Mucosa of descending colon (tissue), 3 donors: ENCODE measurements at places on chromosomes 7 and 10. TPM values are rescaled to one million over a fixed set of nuclear protein-coding genes. Genes with fewer than 3 reads are reported as not detected.

Gene MET
- 31.0 TPM for total RNA-seq

GRCh38 chr10:10353326-10353868 lies 664.3 kb upstream of the CELF2 start:
- DNase-seq = no peak

DNA sequence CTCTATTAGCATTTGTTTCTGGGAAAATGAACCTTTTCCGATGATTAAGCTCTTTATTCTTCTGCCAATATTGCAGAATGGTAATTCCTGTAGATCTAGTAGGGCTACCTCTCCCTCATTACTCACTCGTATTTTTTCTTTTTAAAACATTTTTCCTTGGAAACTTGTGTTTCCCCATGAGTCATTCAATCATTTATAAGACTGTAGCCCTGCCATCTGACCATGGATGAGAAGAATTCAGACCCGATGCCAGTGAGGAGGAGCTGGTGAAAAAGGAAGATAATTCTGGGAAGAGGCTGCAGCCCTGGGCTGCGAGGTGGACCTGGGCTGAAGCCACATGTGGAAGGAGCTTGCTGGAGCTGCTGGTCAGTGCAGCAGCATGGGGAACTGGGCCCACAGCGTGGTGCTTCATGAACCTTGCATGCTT lies 242.8 kb downstream of the KLF6 start:
- no peak for DNase-seq

Gene CFAP46
- 1.0 TPM for total RNA-seq

DNA sequence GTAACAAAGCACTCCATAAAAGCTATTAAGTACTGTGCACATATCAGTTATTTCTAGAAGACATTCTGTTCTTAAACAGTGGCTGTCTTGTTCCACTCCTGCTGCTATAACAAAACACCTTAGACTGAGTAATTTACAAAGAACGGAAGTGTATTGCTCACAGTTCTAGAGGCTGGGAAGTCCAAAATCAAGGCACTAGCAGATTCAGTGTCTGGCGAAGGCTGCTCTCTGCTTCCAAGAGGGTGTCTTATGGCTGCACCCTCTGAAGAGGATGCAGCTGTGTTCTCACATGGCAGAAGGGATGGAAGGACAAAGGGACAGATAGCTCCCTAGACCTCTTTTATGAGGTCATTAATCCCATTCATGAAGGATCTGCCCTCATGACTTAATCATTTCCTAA lies 424.2 kb upstream of the ZMIZ1 start:
- no peak for DNase-seq

Gene ITGA8
- total RNA-seq = 2.5 TPM

Gene NPFFR1
- total RNA-seq = 0.06 TPM

Gene ODAD2
- total RNA-seq = 0.46 TPM

Gene NEUROD6
- not detected for total RNA-seq

GRCh38 chr7:156470399-156471320 lies 169.9 kb upstream of the RNF32 start:
- no peak for DNase-seq

DNA sequence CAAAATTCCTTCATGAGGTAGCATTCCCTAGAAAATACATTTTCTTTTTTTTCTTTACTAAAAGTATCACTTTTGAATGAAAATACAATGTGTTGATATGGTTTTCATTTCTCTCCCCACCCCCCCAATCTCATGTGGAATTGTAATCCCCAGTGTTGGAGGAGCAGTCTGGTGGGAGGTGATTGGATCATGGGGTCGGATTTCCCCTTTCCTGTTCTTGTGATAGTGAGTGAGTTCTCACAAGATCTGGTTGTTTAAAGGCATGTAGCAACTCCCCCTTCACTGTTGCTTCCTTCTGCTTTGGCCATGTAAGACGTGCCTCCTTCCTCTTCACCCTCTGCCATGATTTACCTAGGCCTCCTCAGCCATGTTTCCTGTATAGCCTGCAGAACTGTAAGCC lies 790.3 kb upstream of the KCND2 start:
- DNase-seq = no peak

- DNase-seq = no peak
Observed at GRCh38 chr10:93384006-93384405, 98.1 kb downstream of the MYOF start.

DNA sequence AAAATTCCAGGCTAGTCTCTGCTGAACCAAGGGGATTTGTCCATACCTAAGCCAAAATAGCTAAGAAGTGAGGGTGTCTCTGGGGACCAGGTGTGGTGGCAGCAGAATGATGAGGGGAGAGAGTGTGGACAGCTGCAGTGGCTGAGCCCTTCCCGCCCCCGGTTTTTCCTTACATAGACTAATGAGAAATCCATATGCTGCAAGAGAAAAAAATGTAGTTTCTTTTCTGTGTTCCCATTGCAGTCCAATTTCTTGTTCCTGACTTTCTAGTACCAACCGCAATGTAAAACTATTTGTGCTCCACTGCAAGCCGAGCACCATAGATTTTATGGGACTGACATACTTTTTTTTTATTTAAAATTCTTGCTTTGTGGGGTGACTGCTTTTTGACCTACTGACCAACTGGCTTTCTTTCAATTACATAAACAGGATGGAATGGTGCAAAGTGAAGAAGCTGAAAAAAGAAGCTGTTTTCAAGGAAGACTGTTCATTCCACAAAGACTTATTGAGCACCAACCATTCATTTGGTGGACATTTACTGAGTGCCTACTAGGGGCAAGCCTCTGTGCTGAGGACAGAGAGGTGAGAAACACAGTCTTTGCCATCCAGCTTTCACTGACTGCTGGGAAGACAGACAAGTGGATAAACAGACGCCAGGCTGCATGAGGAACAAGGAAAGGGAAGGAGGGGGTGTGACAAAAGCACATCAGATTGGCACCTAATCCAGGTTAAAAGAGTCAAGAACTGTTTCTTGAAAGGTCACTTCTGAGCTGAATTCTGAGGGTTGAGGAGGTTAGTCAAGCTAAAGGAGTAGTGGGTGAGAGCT lies 9.8 kb downstream of the CEP41 start:
- DNase-seq = no peak

Gene AKR1C4
- not detected for total RNA-seq

Gene PNLIP
- not detected for total RNA-seq

- no peak for DNase-seq
Observed at GRCh38 chr10:31374146-31374696, 55.2 kb downstream of the ZEB1 start.

DNA sequence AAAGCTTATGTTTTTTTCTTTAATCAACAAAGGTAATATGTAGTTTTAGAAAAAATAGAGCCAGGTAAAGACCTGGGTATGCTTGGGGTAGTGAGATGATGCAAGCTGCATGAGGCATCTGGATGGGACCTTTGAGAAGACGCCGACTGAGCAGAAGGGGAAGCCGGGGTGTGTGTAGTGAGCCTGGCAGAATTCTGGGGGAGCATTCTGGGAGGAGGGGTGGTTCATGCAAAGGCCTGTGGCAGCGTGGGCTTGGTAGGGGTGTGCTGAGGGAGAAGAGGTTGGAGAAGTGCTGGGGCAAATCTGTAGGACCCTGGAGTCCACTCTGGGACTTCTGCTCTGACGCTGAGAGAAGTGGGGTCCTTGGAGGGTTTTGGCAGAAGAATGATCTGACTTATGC lies 33.9 kb upstream of the SHH start:
- DNase-seq = no peak

DNA sequence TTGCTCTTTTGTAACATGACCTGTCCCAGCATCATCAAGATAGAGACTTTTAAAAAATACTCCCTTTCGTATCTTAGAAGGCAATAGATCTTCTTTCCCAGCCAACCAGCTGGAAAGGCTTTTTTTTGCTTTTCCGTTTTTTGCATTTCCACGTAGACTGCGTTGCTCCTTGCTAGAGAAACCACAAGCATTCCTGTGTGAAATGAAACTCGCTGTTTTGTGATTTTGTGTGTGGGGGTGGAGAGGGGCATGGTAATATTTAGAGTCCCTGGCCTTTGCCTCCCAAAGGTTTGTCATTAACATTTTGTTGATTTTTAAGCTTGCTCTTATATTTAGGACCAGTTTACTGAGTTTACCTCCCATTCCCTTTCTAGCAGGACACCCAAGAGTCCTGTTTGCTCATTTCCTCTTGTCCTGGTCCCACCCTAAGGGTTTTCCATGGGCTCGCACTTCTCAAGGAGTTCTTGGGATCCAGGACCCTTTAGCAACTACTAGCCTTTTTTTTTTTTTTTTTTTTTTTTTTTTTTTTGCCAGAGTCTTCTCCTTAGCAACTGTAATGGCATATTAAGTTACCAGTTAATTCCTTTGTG lies 243.6 kb downstream of the BICC1 start:
- DNase-seq = no peak

Gene GPR22
- total RNA-seq = not detected

Gene PRPS1L1
- not detected for total RNA-seq

DNA sequence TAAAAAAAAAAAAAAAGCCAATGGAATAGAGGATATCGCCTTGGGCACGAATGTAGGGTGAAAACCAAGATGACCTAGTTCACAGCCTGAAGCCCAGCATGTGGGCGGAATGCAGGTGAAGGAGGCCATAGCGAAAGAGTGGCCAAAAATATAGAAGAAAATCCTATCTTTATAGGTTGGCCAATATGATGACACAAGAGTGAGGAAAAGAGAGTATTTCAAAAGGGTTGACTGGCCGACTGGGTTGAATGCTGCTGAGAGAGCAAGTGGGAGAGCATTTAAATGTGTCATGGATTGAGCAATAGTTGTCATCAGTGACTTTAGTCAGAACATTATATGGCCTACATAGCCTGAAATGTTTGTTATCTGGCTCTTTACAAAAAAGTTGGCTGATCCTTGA lies 17.2 kb upstream of the GLI3 start:
- DNase-seq = no peak

Gene LBX1
- not detected for total RNA-seq

DNA sequence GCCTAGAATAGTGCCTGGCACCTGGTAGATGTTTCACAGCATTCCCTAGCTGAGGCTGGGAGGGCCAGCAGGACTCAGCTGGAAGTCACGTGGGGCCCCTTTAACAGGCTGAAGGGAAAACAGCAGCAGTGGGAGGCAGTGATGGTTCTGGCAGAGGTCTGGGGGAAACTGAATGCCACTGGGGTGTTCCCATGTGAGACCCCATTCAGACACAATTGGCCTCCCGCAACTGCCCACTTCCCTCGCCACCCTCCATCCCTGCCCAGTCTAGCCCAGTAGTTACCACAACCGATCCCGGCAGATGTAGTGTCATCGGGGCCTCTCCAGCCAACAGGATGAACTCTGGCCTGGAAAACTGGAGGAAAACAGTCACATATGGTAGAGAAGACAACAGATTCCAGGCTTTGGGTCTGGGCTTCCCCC lies 38.3 kb downstream of the FRMPD2 start:
- no peak for DNase-seq

Gene ADRA2A
- total RNA-seq = 12.8 TPM

DNA sequence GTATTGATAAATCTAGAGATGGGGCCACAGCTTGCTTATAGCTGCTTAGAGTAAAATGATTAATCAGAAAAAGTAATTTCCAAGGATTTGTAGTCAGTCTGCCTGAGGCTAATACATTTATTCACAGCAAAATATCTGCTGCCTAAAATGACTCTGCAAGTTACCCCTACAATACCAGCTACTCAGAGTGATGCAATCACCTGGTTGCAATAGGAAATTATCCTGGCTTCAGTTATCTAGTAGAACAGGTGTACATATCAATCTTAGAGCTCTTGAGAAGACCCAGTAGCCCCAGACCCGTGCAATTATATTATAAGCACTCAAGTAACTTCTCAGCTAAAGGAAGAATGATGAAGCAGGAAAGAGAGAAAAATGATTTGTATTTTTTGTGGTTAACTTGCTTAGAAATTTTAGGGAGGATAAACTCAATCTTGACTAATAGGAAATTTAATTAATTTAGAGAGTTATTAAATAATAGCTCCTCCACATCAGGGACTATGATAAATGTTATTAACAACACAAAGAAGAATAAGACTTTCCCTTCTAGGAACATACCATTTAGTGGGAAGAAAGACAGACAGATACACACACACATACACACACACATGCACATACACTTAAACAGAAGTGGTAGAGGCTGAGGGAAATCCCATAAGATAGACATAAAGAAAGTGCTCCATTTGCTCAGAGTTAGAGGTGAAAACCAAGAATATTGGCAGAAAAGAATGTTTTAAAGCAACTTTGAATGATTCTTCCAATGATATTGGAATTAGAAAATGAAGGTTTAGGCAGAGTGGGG lies 140.4 kb upstream of the PRSS1 start:
- no peak for DNase-seq

Gene PLAC9
- 15.1 TPM for total RNA-seq

DNA sequence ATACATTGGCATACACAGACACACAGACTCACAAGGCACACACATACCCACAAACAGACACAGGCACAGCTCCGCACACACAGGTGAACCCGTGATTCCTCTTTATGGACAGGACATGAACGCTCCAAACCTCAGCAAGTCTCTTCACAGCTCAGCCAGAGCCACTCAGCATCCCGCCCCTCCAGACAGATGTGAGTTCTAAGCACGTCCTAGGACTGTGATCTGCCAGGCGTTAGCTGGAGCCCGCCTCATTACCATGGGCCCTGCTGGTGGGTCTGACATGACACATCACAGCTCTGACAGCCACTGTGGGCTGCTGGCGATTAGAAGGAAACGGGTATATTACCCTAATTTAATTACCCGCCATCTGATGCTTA lies 176.7 kb upstream of the PPP2R2D start:
- DNase-seq = no peak

DNA sequence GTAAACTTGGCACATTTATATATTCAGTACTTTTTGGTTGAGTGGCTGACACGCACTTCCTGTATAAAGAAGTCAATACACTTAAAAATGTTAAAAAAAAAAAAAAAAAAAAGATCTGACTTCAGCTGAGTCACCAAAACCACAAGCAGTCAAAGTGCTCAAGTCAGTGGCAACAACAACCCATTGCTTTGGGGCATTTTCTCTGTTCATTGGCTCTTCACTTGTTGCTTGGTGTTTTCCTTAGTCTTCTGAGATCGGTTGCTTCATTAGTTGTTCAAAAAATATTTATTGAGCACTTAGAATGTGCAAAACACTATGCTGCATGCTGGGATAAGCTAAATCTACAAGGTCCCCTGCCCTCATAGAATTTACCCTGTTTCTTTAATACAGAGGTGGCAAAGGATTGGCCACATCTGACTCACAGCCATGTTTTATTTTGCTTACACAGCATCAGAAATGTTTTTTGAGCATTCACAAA lies 63.7 kb downstream of the ZNRF2 start:
- DNase-seq = peak; percentile 32

- no peak for DNase-seq
Observed at GRCh38 chr7:15130666-15131541, 228.4 kb upstream of the DGKB start.

- DNase-seq = no peak
Observed at GRCh38 chr7:35802102-35802466, 1.2 kb downstream of the SEPTIN7 start.

Gene ITGB8
- total RNA-seq = 9.3 TPM
